ENCODE measurements at places on chromosomes 16 and 17.

- DNase-seq, result no peak
These were observed 200.3 kb downstream of the PRKCB start for GRCh38 chr16:24036038-24036543.

DNA sequence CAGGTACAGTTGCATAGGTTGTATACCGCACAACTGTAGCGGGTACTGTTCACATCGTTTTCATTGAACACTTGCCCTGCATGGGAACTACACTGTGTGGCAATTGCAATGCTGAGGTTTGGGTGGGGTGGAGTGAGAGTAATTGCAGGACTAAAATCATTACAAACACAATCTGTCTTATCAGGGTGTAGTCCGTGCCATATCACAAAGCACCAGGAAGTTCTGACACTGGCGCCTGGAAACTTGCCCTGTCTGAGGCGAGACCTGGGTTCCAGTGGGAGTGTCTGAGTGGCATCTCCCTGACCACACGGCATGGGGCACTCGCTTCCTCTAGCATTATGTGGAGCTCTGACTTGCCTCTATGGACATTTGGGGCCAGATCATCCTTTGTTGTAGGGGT, 153.4 kb downstream of the RGS9 start:
- DNase-seq, result no peak

GRCh38 chr17:76142585-76143041, 1.6 kb upstream of the FOXJ1 start:
- DNase-seq, result no peak

DNA sequence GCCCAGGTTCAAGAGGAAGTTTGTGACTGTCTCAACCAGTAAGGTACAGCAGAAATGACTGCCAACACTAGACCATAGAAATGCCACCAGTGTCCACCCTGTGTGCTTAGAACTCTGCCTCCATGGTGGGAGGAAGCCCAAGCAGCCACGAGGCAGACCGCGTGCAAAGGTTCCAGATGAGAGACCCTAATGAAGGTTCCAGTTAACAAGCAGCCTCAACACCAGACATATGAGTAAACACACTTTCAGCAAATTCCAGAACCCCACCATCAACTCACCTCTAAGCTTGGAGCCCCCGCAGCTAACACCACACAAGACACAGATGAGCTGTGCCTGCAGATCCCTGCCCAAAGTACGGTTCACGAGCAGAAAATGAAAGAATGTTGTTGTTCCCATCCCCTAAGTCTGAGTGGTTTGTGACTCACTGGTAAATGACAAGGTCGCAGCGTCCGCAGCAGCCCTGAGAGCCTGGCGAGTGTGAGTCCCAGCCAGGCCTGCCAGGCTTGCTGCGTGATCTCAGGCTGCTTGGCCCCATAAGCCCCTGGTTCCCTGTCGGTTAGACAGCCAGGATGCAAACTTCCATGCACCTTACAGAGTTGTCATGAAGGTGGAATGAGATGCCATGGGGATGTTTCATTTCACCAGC, 193.7 kb downstream of the C16orf95 start:
- no peak for DNase-seq

DNA sequence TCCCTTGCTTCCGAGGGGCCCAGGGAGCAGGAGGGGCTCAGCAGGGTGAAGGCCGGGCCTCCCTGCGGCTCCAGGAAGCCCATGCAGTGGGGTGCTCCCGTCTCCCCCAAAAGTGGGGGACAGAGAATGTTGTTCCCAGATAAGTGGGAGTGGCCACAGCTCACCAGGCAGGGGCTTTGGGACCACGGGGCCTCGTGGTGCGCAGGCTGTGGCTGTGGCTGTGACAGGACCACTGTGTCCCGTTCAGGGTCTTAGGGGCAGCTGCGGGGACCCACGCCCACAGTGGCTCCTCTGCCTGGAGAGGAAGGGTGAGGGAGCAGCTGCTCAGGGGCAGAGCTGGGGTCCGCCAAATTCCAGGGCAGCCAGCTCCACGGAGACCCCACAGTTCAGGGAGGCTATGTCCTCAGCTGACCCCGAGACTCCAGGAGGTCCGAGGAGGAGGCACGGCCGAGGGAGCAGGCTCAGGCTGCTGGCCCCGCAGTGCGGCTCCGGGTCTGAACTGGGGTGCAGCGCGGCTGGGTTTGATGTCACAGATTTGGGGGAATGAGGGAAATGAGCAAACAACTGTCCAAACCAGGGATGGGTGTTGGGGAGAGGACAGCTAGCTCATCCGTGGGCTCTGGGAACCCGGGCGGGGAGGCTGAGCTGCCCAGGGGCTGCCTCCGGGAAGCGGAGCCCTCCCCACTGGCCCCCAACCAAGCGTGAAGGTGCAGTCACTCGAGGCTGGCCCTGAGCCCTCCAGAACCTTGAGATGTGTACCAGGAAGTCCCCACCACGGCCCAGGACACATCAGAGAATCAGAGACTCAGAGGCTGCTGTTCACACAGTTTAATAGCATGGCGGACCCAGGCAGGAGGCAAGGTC, 23.4 kb downstream of the TPSD1 start:
- DNase-seq, result no peak

GRCh38 chr17:8572764-8573163, 57.8 kb downstream of the MYH10 start:
- no peak for DNase-seq

- DNase-seq, result no peak
These were observed 8.2 kb upstream of the COL1A1 start for GRCh38 chr17:50209472-50210239.

DNA sequence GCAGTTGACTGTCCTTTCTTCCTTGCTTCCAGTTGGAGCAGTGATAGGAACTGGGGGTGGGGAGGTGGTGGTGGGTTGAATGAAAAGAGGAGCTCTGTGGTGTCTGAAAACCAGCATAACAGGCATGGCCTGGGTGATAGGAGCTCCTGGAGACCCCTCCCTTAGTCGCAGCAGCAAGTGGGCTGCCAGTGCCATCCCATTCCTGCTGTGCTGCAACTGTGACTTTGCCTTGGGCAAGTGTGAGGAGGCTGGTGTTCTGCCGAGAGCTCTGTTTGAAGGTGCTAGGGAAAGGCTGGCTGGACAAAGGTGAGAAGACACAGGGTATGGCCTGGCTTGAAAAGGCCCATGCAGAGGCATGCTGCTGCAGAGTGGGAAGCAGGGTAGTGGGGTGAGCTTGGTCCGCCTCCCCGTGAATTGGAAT, 2.7 kb upstream of the CDK5R1 start:
- no peak for DNase-seq
